ENCODE measurements at places on chromosomes 2 and 18. TPM values are rescaled to one million over a fixed set of nuclear protein-coding genes. Genes with fewer than 3 reads are reported as not detected.

- DNase-seq = no peak
- no peaks in the 10 kb centered on the region for H3K27me3 ChIP-seq
- H3K36me3 ChIP-seq = no peaks in the 10 kb centered on the region
Measured at GRCh38 chr2:180614776-180615175, 365.6 kb upstream of the UBE2E3 start.

GRCh38 chr2:233062451-233062850, 2.3 kb downstream of the INPP5D start:
- peak overlapping the region; percentile 96 for H3K4me3 ChIP-seq
- H3K36me3 ChIP-seq = peaks cover 61% of the 10 kb centered on the region
- H3K4me1 ChIP-seq = peaks cover 59% of the 10 kb centered on the region
- no peak for DNase-seq
- no peaks in the 10 kb centered on the region for H3K27me3 ChIP-seq

GRCh38 chr18:55473058-55473457, 114.9 kb downstream of the TCF4 start:
- H3K27ac ChIP-seq = no peak overlapping the region
- DNase-seq = no peak
- H3K4me1 ChIP-seq = peaks cover 13% of the 10 kb centered on the region
- H3K4me3 ChIP-seq = no peak overlapping the region

GRCh38 chr2:84077496-84077895, 381.6 kb downstream of the SUCLG1 start:
- no peaks in the 10 kb centered on the region for H3K36me3 ChIP-seq
- no peak overlapping the region for H3K27ac ChIP-seq
- no peaks in the 10 kb centered on the region for H3K4me1 ChIP-seq
- H3K27me3 ChIP-seq = no peaks in the 10 kb centered on the region

GRCh38 chr2:168424112-168424951, 31.7 kb upstream of the CERS6 start:
- no peaks in the 10 kb centered on the region for H3K27me3 ChIP-seq
- no peak overlapping the region for H3K4me3 ChIP-seq
- H3K36me3 ChIP-seq = peaks cover 12% of the 10 kb centered on the region
- DNase-seq = no peak
- peaks cover 20% of the 10 kb centered on the region for H3K4me1 ChIP-seq
- no peak overlapping the region for H3K27ac ChIP-seq

DNA sequence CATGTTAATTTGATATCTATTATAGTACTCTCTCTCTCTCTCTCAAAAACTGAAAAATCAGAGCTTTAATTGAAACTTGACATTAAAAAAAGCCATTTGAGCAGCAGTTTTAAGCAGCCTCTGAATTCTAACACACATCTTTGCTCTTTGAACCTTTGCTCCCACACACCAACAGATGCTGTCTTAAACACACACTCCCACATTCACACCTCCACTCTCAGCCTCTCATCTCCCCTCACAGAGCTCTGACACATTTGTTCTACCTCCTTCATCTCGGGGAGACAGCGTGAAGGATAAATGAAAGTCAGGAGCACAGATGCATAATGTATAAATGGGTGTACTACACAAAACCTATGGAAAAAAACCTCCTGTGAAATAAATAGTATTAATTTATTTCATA, 95.2 kb downstream of the NAB1 start:
- peaks cover 1% of the 10 kb centered on the region for H3K4me1 ChIP-seq
- DNase-seq = no peak
- H3K27ac ChIP-seq = no peak overlapping the region
- no peak overlapping the region for H3K4me3 ChIP-seq
- no peaks in the 10 kb centered on the region for H3K27me3 ChIP-seq

DNA sequence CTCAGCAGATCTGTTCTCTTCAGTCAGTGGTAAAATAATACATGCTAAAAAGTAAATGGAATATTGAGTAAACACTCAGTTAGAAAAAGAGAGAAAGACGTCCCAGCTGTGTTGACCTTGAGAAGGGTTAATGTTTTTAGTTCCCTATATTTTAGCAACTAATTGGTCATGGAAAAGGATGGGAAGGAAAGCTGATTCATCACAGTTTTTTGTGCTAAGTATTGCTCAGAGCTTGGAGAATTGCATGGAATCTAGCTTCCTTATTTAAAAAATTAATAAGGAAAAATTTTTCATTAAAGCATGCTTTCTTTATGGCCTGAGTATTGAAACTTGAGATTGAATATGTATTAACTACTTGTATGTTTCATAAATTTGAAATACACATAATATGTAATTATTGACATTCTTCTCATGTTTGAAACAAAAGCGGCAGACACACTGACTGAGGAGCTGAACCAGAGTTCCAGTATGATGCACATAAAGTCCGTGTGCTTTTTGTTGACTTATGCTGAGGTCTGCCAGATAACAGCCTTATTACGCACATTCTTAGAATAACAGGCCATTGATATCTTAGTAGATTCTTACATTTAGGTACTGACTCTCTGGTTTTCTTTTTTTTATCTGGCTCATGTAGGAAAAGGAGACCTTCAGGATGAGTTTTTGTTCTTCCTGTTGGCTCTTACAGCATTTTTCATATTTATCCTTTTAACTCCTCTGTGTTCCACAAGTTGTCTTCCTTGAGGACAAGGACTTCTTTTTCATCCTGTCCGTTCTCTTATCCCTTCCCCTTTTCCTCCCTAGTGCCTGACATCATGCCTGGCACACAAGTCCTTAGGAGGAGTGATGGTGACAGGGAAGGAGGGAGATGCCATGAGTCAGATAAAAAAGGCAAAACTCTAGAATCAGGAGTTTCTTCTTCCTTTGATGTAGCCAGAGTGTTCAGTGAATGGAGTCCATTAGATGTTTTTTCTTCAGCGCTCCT, 194.1 kb downstream of the PTPRM start:
- no peak overlapping the region for H3K4me3 ChIP-seq
- no peak for DNase-seq
- H3K4me1 ChIP-seq = no peaks in the 10 kb centered on the region
- H3K27me3 ChIP-seq = no peaks in the 10 kb centered on the region
- no peaks in the 10 kb centered on the region for H3K36me3 ChIP-seq

The NEURL3 gene
- total RNA-seq = 0.22 TPM

DNA sequence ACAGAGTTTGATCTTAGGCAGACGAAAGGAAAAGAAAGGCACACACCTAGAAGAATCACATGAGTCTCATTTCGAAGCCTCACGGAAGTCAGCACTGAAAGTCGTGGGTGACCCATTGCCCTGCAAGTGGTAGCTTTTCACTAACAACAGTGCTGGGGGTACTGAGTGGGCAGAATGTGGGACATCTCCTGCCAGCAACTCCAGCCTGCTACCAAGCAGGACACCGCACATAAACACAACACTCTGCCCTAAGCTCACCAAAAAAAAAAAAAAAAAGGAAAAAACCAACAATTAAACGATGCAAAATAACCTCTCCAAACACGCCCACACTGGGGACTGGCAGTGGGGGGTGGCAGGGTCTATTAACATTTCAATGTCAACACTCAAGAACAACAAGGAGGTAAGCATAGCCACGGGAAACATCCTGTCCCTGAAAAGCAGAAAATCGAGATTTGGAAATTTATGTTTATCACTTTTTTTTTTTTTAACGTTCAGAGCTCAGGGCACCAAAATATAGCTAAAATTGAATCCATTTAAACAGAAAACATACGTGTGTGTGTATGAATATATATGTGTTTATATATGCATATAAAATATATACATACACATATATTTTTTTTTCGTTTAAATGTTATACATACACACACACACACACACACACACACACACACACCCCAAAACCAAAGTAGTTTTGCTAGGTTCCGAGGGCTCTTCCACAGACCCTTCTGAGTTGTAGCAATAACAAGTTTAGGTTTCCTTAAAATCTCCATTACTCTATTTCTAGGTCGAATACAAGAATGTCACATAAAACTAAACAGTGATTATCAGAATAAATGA, 2.2 kb downstream of the INO80D start:
- H3K27ac ChIP-seq = peak overlapping the region; percentile 98
- peaks cover 3% of the 10 kb centered on the region for H3K36me3 ChIP-seq
- peak; percentile 38 for DNase-seq
- H3K27me3 ChIP-seq = no peaks in the 10 kb centered on the region
- peak overlapping the region; percentile 96 for H3K4me3 ChIP-seq
- H3K4me1 ChIP-seq = peaks cover 26% of the 10 kb centered on the region

GRCh38 chr2:158722266-158723105, 72.6 kb upstream of the DAPL1 start:
- DNase-seq = no peak
- H3K36me3 ChIP-seq = no peaks in the 10 kb centered on the region
- no peak overlapping the region for H3K4me3 ChIP-seq
- H3K27me3 ChIP-seq = no peaks in the 10 kb centered on the region
- H3K4me1 ChIP-seq = no peaks in the 10 kb centered on the region

- H3K27me3 ChIP-seq = no peaks in the 10 kb centered on the region
- H3K36me3 ChIP-seq = no peaks in the 10 kb centered on the region
- H3K4me1 ChIP-seq = peaks cover 11% of the 10 kb centered on the region
Measured at GRCh38 chr2:46053564-46053963, 243.6 kb upstream of the EPAS1 start.

The CCDC121 gene
- total RNA-seq = 1.00 TPM

DNA sequence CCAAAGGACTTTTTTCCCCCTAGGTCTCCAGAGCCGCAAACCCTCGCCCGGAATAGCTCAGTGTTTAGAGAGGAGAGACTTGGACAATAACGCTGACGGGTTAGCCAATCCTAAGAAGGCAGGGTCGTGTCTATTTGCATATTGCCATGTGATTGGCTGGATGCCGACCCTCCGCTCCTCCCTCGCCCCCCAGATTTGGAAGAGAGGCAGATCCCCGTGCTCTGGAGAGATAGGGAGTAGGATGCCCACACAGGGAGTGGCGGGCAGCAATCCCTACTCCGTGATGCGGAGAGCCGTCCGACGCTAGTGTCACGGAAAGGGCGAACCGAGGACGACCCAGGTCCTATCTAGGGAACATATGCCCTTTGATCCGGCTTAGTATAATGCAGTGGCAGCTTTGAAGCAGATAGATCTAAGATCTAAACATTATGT, 1.4 kb downstream of the WNT6 start:
- peaks cover 72% of the 10 kb centered on the region for H3K27me3 ChIP-seq
- H3K4me1 ChIP-seq = peaks cover 12% of the 10 kb centered on the region
- no peak overlapping the region for H3K27ac ChIP-seq
- DNase-seq = no peak
- peaks cover 2% of the 10 kb centered on the region for H3K36me3 ChIP-seq
- no peak overlapping the region for H3K4me3 ChIP-seq

GRCh38 chr18:9337873-9338272, 3.3 kb downstream of the TWSG1 start:
- peaks cover 9% of the 10 kb centered on the region for H3K36me3 ChIP-seq
- peak overlapping the region; percentile 42 for H3K27ac ChIP-seq
- no peak for DNase-seq
- peaks cover 35% of the 10 kb centered on the region for H3K4me1 ChIP-seq
